Mammary epithelial cell (primary cell): ENCODE measurements at places on chromosomes 7 and 10. TPM values are rescaled to one million over a fixed set of nuclear protein-coding genes. Genes with fewer than 3 reads are reported as not detected.

FBXL13 gene
- 0.78 TPM in 2 replicates for total RNA-seq

YWHAG gene
- total RNA-seq, result 155 TPM

DNA sequence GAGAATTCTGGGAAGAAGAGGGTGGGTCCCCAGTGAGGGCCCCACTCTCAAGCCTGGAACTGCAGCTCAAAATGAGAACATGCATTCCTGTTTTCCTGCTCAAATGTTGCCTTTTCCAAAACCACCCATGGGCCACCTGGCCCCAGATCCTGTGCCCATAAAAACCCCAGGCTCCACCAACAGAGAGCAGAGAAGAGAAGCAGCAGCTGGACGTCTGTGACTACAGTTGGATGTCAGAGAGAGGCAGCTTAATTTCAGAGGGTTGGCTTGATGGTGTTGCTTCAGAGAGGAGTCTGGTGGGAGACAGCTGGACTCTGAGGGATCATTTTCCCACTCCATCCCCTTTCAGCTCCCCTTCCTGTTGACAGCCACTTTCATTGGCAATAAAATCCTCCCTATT lies 256.4 kb downstream of the FZD1 start:
- DNase-seq, result no peak

DNA sequence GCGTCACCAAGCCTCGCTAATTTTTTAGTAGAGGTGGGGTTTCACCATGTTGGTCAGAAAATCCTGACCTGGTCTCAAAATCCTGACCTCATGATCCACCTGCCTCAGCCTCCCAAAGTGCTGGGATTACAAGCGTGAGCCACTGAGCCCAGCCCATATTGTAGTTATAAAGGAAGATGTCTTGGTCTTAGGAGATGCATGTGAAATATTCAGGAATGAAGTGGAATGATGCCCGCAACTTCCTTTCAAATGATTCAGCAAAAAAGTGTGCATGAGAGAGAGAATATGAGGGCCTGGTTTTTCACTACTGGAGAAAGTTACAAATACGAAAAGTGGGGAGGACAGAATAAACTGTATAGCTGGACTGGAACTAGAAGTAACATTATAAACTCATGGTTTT lies 15.9 kb downstream of the TMEM209 start:
- no peak for DNase-seq

GRCh38 chr7:134613623-134614347 lies 32.9 kb upstream of the BPGM start:
- peak; percentile 99 for DNase-seq

- no peak for DNase-seq
Observed at GRCh38 chr7:100566018-100566531, 7.6 kb downstream of the SAP25 start.

- peak; percentile 70 for DNase-seq
Observed at GRCh38 chr7:144384555-144385245, 18.8 kb downstream of the NOBOX start.

- no peak for DNase-seq
Observed at GRCh38 chr7:33190688-33191304, 61.4 kb downstream of the BBS9 start.

DNA sequence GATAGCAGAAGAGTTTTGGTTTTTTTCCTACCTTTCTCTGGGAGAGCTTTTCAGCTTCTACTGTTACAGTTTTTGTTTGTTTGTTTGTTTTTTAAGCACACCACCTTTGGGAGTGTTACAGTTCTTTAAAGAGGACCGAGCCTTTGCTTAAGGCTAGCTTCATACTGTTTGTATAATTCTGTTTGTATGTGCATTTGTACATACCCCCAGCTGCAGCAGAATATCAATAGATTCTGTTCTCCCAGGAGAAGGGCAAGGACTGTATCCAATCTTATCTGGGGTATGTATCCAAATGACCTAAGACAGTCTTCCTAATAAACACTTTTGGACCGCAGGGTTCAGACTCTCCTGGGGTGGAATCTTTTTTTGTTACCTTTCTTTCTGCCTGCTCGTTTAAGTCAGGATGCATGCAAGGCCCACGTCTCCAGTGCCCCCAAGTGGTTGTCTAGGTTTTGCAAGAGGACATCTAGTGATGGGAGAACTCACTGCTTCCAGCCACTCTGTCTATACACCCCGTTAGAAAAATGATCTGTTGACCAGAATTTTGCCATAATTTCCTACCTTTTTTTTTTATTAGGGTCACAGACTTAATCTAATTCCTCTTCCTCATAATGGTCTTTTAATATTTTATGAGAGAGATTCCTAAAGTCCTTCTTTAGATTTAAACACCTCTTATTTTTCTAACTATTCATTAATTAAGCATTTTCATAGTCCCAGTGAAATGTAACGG lies 23.9 kb downstream of the NRF1 start:
- DNase-seq, result peak; percentile 62

GRCh38 chr10:105691811-105692210 lies 1050.7 kb downstream of the SORCS3 start:
- DNase-seq, result peak; percentile 8

- no peak for DNase-seq
Observed at GRCh38 chr7:37642028-37642540, 41.5 kb upstream of the GPR141 start.

- DNase-seq, result no peak
Observed at GRCh38 chr7:37245590-37245989, 203.1 kb downstream of the ELMO1 start.

GPR158 gene
- not detected for total RNA-seq

GRCh38 chr7:142770661-142771352 lies at the start of gene PRSS2:
TSS of gene PRSS2 (plus strand) at chr7:142770970. CDS start at chr7:142770983, 13 bp downstream.
- DNase-seq, result no peak

- DNase-seq, result no peak
Observed at GRCh38 chr7:92119213-92119759, 15.0 kb downstream of the CYP51A1 start.

DNA sequence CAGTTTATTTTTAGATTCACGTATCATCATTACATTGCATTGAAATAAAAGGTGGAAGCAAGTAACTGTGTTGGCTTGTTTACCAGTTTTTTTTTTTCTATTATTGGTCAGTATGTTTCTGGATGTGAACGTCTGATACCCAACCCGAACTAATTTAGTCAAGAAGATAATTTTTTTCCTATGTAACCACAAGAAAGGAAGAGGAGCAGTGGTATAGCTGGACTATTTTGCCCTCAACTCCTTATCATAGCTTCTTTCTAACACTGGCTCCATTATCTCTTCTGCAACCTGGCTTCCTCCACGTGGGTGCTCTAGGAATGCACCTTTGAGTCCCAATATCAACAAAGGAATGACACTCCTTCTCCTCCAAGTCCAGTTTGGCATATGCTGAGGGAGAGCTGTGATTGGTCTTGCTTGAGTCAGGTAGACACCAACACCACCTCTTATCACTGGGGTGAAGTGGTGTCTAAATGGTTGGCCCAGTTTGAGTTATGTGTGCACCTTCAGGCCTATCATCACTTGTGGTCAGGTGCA lies 29.4 kb downstream of the OR9A2 start:
- DNase-seq, result no peak

DNA sequence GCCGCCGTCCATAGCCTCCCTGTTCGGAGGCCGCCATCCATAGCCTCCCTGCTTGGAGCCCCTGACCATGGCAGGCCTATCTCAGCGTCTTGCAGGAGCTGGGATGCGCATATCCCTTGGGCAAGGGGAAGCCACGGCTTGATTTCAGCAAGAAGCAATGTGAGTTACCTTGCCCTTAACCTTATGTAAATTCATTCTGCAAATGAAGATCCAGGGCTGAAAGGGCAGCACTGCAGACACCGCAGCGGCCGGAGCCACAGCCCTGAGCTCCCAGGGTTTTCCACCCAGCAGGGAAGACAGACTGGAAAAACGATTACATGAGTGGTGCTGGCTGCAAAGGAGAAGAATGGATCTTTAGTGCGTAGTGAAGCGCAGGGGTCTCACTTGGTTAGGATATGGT lies 95.8 kb downstream of the SEC61G start:
- no peak for DNase-seq

GRCh38 chr7:124201768-124202349 lies 169.0 kb upstream of the TMEM229A start:
- peak; percentile 2 for DNase-seq

DNA sequence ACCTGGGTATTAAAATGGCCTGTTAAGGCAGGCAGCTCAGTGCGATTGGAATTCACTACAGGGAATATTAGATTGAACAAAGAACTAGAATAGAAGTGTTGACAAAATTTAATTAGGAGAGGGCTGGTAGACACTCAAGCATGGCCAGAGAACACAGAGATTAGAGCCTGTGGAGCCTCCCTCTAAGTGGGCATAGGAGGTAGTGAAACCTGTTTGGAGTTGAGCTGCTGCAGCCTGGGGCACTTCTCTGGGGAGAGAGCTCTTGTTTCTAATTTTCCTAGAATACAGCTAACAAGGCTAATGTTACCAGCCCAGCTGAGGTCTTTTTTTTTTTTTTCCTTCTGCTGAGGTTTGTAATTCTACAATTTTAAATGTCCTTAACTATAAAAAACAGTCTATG lies 46.4 kb downstream of the TMEM168 start:
- peak; percentile 30 for DNase-seq

EPHB6 gene
- total RNA-seq, result 0.66 TPM in 1 of 2 replicates, not detected in the other

- no peak for DNase-seq
Observed at GRCh38 chr7:31338706-31339105, 1.8 kb downstream of the NEUROD6 start.

IL15RA gene
- total RNA-seq, result 1.2 and 1.8 TPM in 2 replicates

- DNase-seq, result no peak
Observed at GRCh38 chr10:70060389-70060788, 7.7 kb downstream of the MACROH2A2 start.

DNA sequence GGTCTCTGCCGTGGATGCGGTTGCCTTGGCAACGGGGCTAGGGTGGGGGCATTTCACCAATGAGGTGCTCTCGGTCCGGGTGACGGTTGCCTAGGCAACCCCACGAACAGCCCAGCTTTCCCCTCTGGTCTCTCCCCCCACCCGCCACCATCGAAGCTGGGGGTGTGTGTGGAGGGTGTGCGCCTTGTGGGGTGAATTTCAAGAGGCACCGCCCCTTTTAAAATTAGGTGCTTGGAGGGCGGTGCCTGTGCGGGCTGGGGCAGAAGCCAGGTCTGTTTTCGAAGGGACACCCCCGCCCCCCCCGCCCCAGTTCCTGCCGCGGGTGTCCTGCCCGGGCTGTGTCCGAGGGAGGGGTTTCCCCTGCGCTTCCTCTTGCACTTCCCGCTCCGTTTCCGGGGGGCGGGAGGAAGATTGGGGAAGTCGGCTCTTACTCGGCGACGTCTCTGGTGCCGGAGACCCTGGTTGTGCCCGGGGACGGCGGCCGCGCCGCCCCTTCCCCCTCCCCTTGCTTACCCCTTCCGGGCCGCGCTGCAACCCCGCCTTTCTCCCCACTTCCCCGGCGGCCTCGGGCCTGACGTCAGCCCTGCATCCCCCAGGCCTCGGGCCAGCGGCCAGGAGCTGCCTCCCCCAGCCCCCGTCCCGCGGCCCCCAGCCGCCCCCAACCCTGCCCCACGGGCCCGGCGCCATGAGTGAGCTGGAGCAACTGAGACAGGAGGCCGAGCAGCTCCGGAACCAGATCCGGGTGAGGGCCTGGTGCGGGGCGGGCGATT lies 2.2 kb downstream of the GNB2 start:
- peak; percentile 67 for DNase-seq
